ENCODE measurements at places on chromosomes 2 and 18.
A peak's percentile ranks its signal among the peaks of the same experiment; 100 is the strongest.

DNA sequence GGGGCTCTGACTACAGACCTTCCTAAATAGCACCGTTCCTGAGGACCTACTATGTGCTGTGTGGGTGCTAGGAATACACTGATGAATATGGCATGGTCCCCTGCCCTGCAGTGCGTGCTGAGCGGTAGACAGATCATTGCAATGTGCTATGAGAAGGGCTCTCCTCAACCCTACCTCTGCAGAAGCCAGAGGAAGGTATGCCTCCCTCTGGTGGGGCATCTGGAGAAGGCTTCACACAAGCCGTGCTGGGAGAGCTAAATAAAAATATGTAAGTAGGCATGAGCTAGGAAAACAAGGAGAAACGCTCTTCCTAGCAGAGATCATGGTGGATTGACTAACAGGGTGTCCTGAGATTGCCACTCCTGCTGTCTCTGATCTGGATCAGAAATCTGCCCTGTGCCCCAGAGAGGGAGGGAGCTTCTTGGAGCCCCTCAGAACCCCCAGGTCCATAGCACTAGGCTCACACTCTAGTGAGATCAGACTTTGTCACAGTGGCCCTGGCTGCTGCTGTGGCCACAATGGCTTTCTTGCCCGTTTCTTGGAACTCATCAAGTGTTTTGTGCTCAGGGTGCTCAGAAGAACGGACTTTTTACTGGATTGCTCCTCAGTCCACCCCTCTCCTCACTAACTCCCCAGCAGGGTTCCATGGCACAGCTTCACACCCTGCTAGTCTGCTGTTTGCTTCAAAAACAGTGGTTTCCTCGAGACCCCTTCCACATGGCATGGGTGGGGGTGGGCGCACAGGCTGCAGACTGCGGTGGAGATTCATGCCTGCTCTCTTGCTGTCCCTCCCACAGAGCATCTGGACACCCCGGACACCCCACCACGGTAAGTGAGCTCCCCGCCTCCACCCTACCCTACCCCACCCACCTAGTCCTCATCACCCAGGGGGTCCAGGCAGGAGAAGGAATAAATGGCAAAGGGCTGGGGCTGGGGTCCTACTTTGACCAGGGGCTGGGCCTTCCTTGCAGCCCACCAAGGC, 14.2 kb downstream of the SIGLEC15 start:
- peak; percentile 47 for DNase-seq

GRCh38 chr18:75524181-75524580, 96.7 kb upstream of the SMIM21 start:
- no peak for DNase-seq

GRCh38 chr2:111924617-111925107, 26.3 kb downstream of the MERTK start:
- DNase-seq = no peak

DNA sequence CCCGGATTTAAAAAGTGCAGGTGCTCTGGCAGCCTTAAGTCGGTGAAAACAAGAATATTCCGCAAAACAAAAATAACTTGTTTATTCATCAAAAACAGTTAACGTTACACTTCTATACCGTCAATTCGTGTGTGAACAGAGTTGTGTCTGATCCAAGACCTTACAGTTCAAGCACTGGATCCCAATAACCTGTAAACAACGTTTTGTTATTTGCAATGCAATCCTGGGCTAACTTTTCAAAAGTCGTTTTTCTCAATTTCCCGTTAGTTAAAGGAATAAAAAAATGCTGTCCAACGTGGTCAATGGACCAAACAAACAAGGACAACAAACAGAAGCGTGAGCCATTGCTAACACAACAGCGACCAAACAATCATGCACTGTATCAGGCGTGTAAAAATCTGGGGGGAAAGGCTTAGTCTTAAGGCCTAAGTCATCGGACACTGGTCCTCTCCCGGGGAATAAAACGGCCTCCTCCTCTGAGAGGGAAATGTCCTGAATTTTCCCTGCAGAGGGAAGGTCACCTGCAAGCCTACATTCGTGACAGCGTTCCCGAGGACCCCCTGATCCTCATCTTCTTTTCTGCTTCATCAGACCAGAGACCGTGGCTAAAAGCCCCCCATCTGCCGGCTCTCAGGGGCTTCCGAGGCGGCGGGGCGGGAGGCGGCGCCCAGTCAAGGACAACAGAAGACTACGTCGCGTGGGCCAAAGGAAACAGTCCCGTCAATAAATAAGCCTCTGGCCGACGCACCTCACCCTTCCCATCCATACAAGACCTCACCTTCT, 490 bp downstream of the NDUFS1 start:
- DNase-seq = no peak

- DNase-seq = no peak
Measured at GRCh38 chr2:102180687-102180999, 6.2 kb upstream of the IL1RL2 start.

GRCh38 chr2:674321-674985, 2.8 kb downstream of the TMEM18 start:
- DNase-seq = no peak

DNA sequence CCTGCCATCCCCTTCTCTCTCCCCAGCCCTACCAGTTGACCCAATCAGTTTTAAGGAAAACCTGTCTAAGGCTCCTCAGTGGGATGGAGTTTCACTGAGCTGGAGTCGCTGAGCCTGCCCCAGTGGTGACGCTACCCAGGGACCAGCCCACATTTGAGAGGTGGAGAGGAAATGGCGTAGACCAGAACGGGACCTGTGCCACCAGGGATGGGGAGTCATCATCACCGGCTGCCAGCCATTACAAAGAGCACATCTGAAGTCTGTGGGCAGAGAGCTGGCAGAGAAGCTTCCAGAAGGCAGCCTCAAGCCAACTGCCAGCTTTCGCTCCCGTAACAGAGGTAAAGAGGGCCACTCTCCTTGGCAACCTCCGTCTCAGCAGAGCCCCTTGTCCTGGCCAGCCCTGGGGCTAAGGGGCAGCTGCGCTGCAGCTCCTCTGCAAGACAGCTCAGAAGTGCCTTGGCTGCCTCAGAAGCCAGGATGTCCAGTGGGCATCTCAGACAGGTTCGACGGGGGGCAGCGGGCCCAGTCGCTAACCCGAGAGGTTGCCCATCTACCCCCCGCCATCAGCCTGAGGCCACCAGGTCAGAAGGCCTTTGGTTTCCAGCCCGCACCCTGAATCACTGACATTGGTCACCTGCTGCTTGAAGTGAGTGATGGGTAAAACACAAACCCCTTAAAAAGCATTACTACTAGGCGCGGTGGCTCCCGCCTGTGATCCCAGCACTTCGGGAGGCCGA, 15.4 kb downstream of the SDC1 start:
- no peak for DNase-seq

DNA sequence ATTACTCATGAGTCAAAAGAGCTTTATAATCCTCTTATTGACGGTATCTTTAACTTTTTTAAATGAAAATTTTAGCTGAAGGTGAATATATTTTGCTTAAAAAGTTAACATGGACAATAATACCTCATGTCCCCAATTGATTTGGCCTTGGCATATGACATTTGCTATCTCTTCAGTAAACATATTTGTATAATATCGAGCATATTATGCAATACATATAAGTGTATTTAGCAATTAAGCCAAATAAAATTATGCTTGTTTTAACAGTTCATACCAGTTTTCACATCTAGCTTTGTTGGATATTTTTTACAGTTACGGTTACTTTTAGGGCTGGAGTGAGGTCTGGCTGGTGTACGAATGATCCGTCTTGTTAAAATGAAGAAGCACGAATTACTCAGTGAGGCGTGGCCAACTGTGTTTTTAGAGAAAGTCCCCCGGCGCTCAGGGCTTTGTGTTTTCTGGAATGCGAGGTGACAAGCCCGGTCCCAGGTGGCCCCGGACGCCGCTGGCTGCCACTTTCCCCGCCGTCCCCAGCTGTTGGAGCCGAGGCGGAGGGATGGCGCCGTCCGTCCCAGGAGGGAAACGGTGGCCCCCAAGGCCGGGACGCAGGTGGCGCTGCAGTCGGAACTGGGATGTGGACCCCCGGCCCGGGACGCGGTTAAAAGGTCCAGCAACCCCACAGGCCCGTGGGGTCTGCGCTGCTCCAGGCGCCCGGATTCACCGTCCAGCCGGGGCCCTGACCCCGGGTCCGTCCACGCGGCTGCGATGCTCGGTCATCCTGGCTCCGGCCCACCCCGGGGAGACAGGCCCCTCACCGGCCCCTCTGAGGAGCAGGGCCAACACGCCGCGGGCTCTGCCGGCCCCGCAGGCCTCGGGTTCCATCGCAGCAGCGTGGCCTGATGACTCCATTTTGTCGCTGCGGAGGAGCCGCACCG, 41.3 kb downstream of the TMEM18 start:
- no peak for DNase-seq

DNA sequence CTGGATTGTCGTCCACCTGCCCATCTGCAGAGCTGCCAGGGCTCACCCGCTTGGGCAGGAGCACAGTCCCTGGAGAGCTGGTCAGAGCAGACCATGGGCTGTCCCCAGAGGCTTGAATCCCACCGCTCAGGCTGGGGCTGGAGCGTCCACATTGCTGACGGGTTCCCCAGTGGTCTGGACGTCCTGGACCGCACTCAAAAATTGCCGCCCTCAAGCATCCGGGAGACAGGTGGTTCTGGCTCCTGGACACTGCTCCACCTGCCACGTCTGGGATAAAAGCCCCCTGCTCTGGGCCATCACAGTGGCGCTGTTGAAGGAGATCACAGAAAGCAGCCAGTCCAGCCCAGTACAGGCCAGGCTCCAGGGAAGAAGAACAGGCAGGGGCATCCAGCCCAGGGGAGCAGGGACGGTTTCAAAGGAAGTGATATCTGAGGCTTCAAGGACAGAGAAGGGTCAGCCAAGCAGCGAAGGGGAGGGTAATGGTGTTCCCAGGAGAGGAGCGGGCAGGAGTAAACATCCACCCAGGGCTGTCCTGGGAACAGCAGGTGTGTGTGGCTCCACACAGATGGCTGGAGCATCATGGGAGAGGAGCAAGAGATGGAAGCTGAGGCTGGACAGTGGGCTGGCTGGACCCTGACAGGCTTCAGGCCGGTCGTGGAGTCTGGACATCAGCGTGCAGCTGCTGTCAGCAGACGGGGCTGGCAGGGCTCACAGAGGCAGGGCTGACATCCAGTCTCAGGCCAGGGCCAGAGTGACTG, 21.9 kb upstream of the ID2 start:
- no peak for DNase-seq

- DNase-seq = no peak
Measured at GRCh38 chr2:163467251-163467630, 268.6 kb downstream of the FIGN start.

DNA sequence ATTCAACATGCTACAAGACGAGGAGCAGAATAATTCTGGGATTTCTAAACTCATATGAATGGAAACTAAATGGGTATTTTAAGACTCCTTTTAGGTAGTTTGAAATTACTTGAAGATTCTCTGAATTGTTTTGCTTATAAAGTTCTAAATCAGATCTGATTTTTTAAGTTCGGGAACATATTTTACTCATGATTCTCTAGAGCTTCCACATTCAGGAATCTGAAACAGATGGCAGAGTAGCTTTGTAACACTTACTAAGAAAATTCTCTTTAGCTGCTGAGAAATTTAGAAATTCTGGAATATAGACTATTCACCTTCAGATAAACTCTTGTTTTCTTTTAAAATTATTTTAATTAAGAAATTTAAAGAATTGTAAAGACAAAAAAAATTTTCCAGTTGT, 13.7 kb downstream of the RBBP8 start:
- DNase-seq = no peak

GRCh38 chr2:196083601-196084000, 15.0 kb upstream of the DNAH7 start:
- no peak for DNase-seq

DNA sequence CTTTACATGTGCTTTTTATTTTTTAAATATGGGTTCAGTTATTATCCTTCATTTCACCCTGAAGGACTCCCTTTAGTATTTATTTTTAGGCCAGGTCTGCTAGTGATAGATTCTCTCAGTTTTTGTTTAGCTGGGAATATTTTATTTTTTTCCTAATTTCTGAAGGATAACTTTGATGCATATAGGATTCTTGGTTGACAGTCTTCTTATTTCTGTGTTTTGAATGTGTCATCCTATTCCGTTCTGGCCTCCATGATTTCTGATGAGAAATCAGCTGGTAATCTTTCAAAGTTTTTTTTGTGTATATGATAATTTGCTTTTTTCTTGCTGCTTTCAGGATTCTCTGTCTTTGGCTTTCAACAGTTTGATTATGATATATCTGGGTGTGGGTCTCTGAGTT, 35.4 kb downstream of the TMEM178A start:
- DNase-seq = no peak

DNA sequence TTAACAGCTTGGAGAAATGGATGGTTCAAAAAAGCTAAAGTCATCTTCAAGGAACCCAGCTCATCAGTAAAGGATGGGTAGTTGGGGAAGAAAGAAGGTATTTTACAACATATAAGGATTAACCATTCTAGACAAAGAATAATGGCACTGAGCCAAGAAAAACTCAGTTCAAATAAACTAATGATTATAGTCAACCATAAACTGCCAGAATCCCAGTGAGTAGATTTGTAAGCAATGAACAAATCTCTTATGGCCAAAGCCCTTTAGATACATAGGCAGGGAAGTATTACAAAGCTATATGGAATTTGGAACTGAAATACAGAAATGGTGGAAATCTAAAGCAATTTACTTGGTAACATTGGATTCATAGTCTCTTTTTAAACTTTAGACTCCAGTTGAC, 92.4 kb upstream of the ZFP36L2 start:
- no peak for DNase-seq

DNA sequence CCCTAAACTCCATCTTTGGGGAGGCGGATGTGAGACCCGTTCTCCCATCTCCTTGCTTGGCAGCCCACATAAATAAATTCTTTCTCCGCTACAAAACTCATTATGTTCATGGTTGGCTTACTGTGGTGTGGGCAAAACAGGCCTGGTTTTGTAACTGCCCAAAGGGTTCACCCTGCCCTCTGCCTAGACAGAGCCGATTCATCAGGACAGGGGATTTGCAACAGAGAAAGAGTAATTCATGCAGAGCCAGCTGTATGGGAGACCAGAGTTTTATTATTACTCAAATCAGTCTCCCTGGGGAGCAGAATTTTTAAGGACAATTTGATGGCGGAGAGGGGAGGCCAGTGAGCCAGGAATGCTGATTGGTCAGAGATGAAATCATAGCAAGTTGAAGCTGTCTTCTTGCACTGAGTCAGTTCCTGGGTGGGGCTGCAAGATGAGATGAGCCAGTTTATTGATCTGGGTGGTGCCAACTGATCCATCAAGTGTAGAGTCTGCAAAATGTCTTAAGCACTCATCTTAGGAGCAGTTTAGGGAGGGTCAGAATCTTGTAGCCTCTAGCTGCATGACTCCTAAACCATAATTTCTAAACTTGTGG, 8.4 kb upstream of the RNF125 start:
- DNase-seq = no peak

DNA sequence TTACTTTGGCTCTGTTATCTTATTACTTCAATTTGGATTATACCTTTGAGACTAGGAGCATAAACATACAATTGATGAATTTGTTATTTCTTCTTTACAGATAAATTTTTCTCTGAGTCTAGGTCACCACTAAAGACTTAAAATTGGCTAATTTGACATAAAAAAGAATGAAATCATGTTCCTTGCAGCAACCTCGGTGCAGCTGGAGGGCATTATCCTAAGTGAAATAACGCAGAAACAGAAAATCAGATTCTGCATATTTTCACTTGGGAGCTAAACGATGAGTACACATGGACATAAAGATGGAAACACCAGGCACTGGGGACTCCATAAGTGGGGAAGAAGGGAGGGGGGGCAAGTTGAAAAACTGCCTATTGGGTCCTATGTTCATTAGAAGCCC, 172.8 kb upstream of the SESTD1 start:
- no peak for DNase-seq

GRCh38 chr2:58266211-58266610, 25.1 kb upstream of the FANCL start:
- DNase-seq = no peak

All from GM12865 (cell line).